ENCODE measurements at places on chromosomes 1 and 21. TPM values are rescaled to one million over a fixed set of nuclear protein-coding genes. Genes with fewer than 3 reads are reported as not detected.

DNA sequence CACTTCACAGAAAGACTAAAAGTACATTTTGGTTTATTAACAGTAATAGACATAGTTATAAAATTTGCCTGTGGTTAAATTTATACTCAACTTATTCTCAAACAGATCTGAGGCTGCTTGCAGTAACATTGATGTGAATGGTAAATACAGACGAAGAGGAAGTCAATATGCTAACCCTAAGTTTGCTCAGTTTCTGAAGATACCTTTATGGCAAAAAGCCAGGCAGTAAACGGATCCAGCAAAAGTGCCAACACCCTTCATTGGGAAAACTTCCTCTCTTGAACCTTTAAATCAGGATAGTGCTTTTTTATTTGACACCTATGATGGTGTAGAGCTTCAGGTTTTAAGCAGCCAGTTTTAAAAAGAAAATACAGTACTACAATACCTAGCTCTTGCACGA, 16.6 kb upstream of the CCDC181 start:
- H3K4me3 ChIP-seq = no peak overlapping the region
- peaks cover 16% of the 10 kb centered on the region for H3K27me3 ChIP-seq
- H3K4me1 ChIP-seq = peaks cover 4% of the 10 kb centered on the region
- H3K36me3 ChIP-seq = no peaks in the 10 kb centered on the region
- DNase-seq = no peak

DNA sequence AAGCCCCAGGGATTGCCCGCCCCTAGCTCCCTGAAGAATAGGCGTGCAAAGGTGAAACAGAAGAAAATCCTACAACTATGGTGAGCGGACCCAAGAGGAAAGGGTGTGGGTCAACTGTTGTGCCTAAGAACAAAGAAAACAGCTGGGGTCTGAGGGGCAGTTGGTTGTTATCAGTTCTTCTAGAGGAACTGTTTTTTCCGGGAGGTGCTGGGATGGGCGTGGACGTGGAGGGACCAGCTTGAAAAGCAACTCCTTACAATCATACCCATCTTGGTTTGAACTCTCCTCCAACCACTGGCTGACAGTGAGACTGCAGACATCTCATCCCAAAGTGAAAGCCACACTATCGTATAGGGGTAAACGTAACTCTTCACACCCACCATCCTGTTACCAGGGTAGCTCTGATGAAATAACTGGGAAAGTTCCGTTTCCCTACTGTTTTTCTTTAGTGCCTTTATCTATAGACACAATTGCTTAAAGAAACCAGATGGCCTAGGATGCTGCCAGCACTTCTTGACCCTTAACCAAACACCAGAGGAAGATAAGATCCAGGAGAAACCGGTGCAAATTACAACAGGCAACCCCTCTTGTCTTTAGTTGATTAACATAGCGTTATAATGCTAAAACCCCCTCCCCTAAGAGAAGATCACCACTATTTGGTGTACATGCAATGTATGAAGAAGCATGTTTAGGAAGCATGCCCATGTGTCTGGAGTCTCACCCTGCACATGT, 25.6 kb upstream of the FAM89A start:
- H3K27ac ChIP-seq = no peak overlapping the region
- peaks cover 4% of the 10 kb centered on the region for H3K27me3 ChIP-seq
- no peaks in the 10 kb centered on the region for H3K36me3 ChIP-seq
- no peak overlapping the region for H3K4me3 ChIP-seq
- DNase-seq = no peak
- peaks cover 5% of the 10 kb centered on the region for H3K4me1 ChIP-seq

DNA sequence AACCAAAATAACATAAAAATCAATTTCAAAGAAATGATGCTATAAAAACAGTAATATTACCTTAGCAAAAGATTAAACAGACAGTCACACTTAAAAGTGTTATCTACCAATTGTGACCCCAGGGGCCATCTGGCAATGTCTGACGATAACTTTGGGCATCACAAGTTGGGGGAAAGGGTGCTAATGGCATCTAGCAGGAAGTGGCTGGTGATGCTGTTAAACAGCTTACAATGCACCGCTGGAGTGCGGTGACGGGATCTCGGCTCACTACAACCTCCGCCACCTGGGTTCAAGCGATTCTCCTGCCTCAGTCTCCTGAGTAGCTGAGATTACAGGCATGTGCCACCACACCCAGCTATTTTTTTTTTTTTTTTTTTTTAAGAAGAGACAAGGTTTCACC, 27.6 kb downstream of the NUP133 start:
- no peaks in the 10 kb centered on the region for H3K27me3 ChIP-seq
- peaks cover 9% of the 10 kb centered on the region for H3K4me1 ChIP-seq
- peaks cover 37% of the 10 kb centered on the region for H3K36me3 ChIP-seq

PRDM16 gene
- total RNA-seq = 69.1 TPM

SERTAD4 gene
- total RNA-seq = 1.1 TPM

DNA sequence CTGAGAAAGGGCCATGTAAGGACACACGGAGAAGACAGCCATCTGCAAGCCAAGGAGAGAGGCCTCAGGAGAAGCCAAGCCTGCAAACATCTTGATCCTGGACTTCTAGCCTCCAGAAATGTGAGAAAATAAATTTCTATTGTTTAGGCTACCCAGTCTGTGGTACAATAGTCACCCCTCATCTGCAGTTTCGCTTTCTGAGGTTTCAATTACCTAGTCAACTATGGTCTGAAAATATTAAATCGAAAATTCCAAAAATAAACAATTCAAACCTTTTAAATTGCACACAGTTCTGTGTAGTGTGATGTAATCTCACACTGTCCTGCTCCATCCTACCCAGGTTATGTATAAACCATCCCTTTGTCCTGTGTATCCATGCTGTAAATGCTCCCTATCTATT, 52.6 kb downstream of the ZNF644 start:
- H3K4me1 ChIP-seq = peaks cover 4% of the 10 kb centered on the region
- no peaks in the 10 kb centered on the region for H3K27me3 ChIP-seq
- no peak overlapping the region for H3K4me3 ChIP-seq
- H3K27ac ChIP-seq = no peak overlapping the region
- H3K36me3 ChIP-seq = peaks cover 11% of the 10 kb centered on the region

SMPDL3B gene
- total RNA-seq = 19.0 TPM

- H3K4me3 ChIP-seq = no peak overlapping the region
- no peak overlapping the region for H3K27ac ChIP-seq
- H3K36me3 ChIP-seq = no peaks in the 10 kb centered on the region
- DNase-seq = no peak
- no peaks in the 10 kb centered on the region for H3K27me3 ChIP-seq
Observed at GRCh38 chr1:186050360-186050759, 316.2 kb downstream of the HMCN1 start.

RNF207 gene
- total RNA-seq = 50.5 TPM

DNA sequence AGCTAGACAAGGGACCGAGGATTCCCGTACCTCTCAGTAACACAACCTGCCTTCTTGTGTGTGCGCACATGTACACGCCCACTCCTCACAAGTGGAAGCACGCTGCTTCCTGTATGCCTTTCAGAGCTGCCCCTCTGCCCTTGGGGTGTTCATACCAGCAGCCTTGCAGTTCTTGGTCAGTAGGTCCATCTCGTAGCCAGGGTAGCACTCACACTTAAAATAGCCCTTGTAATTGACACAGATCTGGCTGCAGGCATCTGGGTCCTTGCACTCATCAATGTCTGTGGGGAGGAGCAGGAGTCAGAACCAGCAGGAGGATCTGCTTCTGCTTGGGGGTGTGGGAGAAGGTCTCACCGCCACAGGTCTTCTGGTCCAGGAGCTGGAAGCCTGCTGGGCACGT, 32.6 kb upstream of the MAGOH start:
- H3K27ac ChIP-seq = no peak overlapping the region
- H3K27me3 ChIP-seq = no peaks in the 10 kb centered on the region
- no peaks in the 10 kb centered on the region for H3K4me1 ChIP-seq
- no peak overlapping the region for H3K4me3 ChIP-seq
- peaks cover 6% of the 10 kb centered on the region for H3K36me3 ChIP-seq

- no peaks in the 10 kb centered on the region for H3K27me3 ChIP-seq
- peaks cover 6% of the 10 kb centered on the region for H3K36me3 ChIP-seq
Observed at GRCh38 chr1:51295926-51296325, 34.4 kb downstream of the TTC39A start.

FAM72A gene
- 3.2 TPM for total RNA-seq

DNA sequence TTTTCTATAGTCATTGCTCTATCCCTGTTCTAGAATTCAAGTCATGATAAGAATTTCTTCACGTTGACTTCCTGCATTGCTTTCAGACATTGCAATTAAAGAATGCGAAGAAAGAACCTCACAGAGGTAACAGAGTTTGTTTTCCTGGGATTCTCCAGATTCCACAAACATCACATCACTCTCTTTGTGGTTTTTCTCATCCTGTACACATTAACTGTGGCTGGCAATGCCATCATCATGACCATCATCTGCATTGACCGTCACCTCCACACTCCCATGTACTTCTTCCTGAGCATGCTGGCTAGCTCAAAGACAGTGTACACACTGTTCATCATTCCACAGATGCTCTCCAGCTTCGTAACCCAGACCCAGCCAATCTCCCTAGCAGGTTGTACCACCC, 10.6 kb downstream of the APCS start:
- H3K27me3 ChIP-seq = no peaks in the 10 kb centered on the region
- H3K27ac ChIP-seq = no peak overlapping the region
- H3K4me3 ChIP-seq = no peak overlapping the region
- H3K4me1 ChIP-seq = no peaks in the 10 kb centered on the region

DNA sequence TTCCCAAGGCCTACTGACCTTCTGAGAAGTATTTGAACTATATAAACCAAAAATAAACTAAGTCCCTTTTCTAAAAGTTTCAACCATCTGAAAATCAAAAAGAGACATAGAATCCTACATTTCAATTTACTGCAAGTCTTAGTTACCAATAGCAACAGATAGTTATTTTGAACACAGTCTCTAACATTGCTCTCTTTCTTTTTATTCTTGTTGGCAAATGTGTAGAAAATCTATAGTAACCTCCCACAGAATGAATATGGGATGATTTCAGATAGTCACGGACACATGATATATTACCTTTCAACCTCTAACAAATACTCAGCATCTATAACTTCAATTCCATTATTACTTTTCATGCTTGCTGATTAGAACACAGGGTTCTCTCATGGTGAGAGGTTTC, 68.9 kb upstream of the RAB3GAP2 start:
- no peak for DNase-seq
- no peak overlapping the region for H3K4me3 ChIP-seq
- H3K36me3 ChIP-seq = no peaks in the 10 kb centered on the region
- H3K27ac ChIP-seq = no peak overlapping the region

GRCh38 chr1:204834752-204835151, 35.9 kb upstream of the NFASC start:
- no peak overlapping the region for H3K27ac ChIP-seq
- no peaks in the 10 kb centered on the region for H3K4me1 ChIP-seq
- no peak overlapping the region for H3K4me3 ChIP-seq
- H3K36me3 ChIP-seq = no peaks in the 10 kb centered on the region
- no peak for DNase-seq
- peaks cover 38% of the 10 kb centered on the region for H3K27me3 ChIP-seq

DNA sequence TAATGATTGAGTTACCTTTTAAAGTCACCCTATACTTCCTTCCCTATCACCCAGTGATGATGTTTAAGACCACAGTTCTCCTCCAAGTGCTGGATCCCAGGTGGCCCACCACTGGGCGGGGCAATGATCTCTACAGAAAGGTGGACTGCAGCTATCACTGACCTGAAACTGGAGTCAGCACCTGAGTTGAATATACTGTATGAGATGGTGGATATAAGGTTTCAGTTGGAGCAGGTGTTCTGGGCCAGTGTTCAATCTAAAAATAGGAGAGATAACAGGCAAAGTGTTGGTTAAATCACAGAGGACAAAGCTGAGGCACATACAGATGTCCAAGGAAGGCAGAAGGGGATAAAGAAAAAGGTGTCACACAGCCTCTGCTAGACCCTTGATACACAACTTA, 96.6 kb downstream of the SIPA1L2 start:
- H3K27me3 ChIP-seq = no peaks in the 10 kb centered on the region
- H3K4me1 ChIP-seq = peaks cover 5% of the 10 kb centered on the region
- no peak for DNase-seq
- H3K36me3 ChIP-seq = no peaks in the 10 kb centered on the region
- H3K27ac ChIP-seq = no peak overlapping the region
- H3K4me3 ChIP-seq = no peak overlapping the region

GRCh38 chr1:60088620-60089155, 15.1 kb upstream of the C1orf87 start:
- no peak overlapping the region for H3K27ac ChIP-seq
- no peak overlapping the region for H3K4me3 ChIP-seq
- peaks cover 5% of the 10 kb centered on the region for H3K4me1 ChIP-seq
- no peaks in the 10 kb centered on the region for H3K36me3 ChIP-seq
- H3K27me3 ChIP-seq = no peaks in the 10 kb centered on the region

GRCh38 chr1:1206376-1206965, at the start of gene TNFRSF18:
Gene TNFRSF18, minus strand, starts transcription at chr1:1206592. Its CDS starts 21 bp downstream, at chr1:1206571.
- no peaks in the 10 kb centered on the region for H3K4me1 ChIP-seq
- peak within 1 kb of the TSS; percentile 16 for H3K4me3 ChIP-seq
- peaks cover 6% of the 10 kb centered on the region for H3K27me3 ChIP-seq
- H3K27ac ChIP-seq = no peak within 1 kb of the TSS
- no peaks in the 10 kb centered on the region for H3K36me3 ChIP-seq

DNA sequence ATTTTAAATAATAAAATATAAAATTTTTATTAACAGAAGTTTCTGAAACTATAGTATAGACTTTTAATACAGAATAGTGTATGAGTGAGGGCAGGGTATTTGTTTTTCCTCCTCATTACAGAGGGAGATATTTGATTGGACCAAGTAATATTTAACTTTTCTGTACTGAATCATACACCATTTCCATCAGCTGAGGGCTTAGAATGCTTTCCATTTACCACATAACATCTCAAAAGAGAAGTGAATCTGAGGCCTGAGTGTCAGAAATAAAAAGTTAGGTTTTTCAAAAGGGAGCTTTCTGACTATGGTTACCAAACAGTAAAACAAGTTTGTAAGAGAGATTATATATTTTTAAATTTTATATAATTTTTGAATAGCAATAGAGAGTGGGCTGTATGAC, 29.5 kb downstream of the TLCD4 start:
- no peak overlapping the region for H3K27ac ChIP-seq
- H3K4me1 ChIP-seq = peaks cover 2% of the 10 kb centered on the region
- H3K36me3 ChIP-seq = peaks cover 14% of the 10 kb centered on the region
- H3K27me3 ChIP-seq = no peaks in the 10 kb centered on the region

- no peak for DNase-seq
- H3K4me3 ChIP-seq = no peak overlapping the region
- H3K4me1 ChIP-seq = no peaks in the 10 kb centered on the region
- no peaks in the 10 kb centered on the region for H3K27me3 ChIP-seq
- H3K36me3 ChIP-seq = no peaks in the 10 kb centered on the region
Observed at GRCh38 chr1:152244576-152245273, 20.7 kb upstream of the HRNR start.

DNA sequence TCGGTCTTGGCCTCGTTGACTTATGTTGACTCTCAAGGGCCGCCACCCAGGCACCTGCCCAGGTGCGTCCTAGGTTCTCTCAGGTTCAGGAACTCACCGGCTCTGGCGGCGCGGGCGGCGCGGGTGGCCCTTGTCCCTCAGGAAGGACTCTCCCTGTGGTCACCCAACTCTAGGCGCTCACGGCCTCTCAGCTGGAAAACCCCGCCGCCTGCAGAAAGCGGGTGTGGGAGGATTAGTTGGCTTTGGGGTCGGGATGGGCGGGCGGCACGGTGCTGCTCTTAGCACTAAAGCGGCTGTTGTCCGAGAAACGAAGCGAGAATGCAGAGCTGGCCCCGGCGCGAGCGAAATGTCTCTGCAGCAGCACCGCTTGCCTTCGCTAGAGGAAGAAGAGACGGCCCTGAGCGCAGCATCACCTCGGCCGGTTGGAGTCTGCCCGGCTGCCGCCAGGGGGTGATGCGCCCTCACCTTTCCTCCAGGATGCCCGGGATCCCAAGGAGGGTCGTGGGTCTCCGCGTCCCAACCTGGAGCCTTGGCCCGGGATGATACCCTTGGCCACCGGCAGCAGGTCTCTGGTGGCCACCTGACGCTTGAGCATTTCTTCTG, 8.1 kb upstream of the TADA1 start:
- peak overlapping the region; percentile 26 for H3K4me3 ChIP-seq
- no peaks in the 10 kb centered on the region for H3K36me3 ChIP-seq
- H3K27me3 ChIP-seq = peaks cover 50% of the 10 kb centered on the region
- no peaks in the 10 kb centered on the region for H3K4me1 ChIP-seq

Data from progenitor cell of endocrine pancreas (in vitro differentiated cells).